ENCODE measurements at places on chromosomes 6 and 20.

DNA sequence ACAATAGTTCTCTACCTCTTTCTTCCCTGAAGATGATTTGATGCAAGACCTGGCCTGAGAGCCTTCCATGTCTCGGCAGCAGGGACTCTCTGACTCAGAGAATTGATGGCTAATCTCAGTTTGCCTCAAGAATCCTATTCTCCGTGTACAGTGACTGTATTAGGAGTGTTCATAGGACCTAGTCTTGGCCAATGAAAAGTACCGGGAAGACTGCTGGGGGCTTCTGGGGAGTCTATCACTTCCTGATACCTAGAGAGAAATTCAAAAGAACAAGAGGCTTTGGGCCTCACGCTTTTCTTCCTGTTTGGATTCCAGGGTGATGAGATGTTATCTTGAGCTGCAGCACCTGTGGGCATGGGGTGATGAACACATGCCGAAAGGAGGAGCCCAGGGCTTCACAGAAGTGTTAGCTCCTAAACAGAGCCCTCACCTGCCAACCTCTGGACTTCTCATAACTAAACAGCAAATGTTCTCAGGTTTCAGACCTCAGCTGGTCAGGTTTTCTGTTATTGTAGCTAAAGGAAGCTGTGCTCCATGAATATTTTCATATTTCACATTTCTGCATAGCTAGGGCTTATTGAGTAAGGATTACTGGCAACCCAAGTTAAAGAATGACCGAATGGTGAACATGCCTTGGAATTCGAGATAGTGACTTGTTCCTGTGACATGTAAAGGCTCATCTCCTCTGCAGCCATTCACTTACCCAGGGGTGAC, 323.1 kb upstream of the AGPAT4 start:
- DNase-seq: no peak

- peak; percentile 19 for DNase-seq
Measured at GRCh38 chr6:79631693-79632172, 604 bp downstream of the SH3BGRL2 start.

GRCh38 chr6:121647905-121648304, 212.5 kb downstream of the GJA1 start:
- DNase-seq: no peak

DNA sequence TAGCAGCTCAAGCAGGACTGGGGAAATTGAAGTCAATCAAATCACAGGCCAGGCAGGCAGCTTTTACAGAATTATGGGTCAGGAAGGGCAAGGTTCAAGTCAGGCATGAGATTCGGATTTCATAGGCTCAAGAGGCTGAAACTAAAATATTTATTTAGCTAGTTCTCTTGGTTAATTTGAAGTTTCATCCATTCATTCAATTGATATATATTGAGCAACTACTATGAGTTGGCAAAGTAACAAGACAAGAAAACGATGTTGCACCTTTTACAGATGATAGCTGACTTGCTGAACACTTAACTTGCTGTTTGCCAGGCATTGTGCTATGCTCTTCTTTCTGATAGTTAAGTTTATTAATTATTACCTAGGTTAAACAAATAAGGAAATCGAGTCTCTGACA, 20.5 kb upstream of the ASCC3 start:
- no peak for DNase-seq

DNA sequence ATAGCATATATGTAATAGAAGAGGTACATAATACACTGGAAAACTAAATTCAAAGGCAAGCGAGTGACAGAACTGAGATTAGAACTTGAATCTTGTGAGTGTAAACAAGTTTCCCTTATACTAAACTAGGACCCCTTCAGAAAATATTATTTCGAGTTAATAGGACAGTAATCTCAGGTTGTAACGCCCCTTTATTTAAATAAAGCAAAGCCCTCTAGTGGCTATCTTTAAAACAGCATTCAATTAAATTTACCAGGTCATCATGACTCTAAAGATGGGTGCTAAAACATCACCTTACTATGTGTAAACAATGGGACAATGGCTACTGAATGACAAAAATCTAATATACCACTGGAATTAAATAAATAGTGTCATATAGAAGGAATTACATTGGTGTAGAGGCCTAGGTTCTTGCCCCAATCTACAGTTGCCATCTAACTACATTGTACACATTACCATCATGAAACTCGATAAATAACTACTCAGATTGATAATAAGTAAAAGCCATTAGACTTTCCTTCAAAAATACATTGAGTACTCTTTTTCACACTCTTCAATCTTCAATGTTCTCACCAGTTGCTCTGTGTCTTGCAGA, 255.4 kb upstream of the IRAK1BP1 start:
- DNase-seq: peak; percentile 53
